ENCODE measurements at places on chromosomes 12 and 14. TPM values are rescaled to one million over a fixed set of nuclear protein-coding genes. Genes with fewer than 3 reads are reported as not detected.

The KERA gene
- total RNA-seq = not detected

The CCDC196 gene
- not detected for total RNA-seq

The CLEC4D gene
- total RNA-seq = 1.1 TPM

The DEGS2 gene
- 1.7 TPM for total RNA-seq

The KCNK10 gene
- 0.09 TPM for total RNA-seq

The C1QL4 gene
- not detected for total RNA-seq

The POLE gene
- 23.5 TPM for total RNA-seq

The LRRC43 gene
- total RNA-seq = not detected

The PSMB5 gene
- total RNA-seq = 75.7 TPM

All from upper lobe of right lung (tissue), 1 donor.